Activated naive CD4-positive, alpha-beta T cell treated with anti-CD3 and anti-CD28 coated beads for 36 hours (primary cell): ENCODE measurements at places on chromosomes 2 and 18. TPM values are rescaled to one million over a fixed set of nuclear protein-coding genes. Genes with fewer than 3 reads are reported as not detected.

CFAP53 gene
- total RNA-seq: 0.43 TPM

IL1F10 gene
- not detected for total RNA-seq

DNA sequence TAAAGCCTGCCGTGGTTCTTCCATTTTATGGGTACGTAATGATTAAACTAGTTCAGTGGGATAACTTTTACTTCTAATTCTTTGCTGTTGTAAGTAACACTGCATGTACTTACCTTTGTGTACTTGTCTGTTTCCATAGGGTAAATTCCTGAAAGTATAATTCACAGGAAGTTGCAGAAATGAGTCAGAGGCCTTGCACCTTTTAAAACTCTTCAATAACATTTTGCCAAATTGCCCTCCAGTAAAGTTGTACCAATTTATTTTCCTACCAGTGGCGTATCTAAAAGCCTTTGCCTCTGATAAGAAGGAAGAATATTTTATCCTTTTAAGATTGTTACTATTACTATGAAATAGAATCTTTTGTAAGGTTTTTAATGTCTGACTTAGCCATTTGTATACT is 65.1 kb downstream of the CAB39 start:
- H3K27me3 ChIP-seq: no peaks in the 10 kb centered on the region
- H3K4me1 ChIP-seq: peaks cover 89% of the 10 kb centered on the region
- peak overlapping the region; percentile 64 for H3K27ac ChIP-seq
- DNase-seq: no peak
- peaks cover 55% of the 10 kb centered on the region for H3K36me3 ChIP-seq
- H3K4me3 ChIP-seq: no peak overlapping the region

- H3K27ac ChIP-seq: no peak overlapping the region
- no peaks in the 10 kb centered on the region for H3K36me3 ChIP-seq
- DNase-seq: peak; percentile 14
- no peaks in the 10 kb centered on the region for H3K4me1 ChIP-seq
- H3K4me3 ChIP-seq: no peak overlapping the region
- no peaks in the 10 kb centered on the region for H3K27me3 ChIP-seq
Measured at GRCh38 chr2:224369028-224369632, 32.8 kb downstream of the FAM124B start.

DNA sequence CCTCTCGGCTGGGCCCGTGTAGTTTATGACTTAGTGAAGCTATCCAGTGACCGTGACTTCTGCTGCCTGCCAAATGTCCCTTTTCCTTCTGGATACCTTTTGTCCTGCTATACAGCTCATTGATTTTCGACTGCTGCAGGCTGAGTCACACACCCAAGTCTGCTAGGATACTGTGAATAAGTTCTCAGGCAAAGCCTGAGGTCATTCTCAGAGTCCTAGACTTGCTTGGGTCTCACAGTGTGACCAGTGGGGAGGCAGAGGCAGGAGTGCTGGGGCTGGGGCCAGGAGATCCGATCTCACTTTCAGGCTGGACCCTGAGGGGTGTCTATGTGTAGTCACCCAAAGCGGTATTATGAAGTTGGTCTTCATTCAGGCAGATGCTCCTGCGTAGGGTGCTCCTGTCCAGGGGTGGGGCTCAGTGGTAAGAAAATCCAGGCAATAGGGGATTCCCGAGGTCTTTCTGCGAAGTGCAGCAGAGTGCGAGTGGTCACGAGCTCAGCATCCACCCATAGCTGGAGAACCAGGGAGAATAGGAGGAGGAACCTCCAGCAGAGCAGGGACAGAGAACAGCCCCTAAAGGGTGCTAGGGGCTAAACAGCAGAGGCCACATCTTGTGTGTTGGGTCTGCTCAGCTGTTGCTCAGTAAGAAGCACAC is 268.6 kb upstream of the NCKAP5 start:
- H3K27ac ChIP-seq: no peak overlapping the region
- H3K36me3 ChIP-seq: no peaks in the 10 kb centered on the region
- no peak overlapping the region for H3K4me3 ChIP-seq
- DNase-seq: no peak

GRCh38 chr18:59050661-59051057 is 89.0 kb upstream of the SEC11C start:
- DNase-seq: no peak
- peaks cover 10% of the 10 kb centered on the region for H3K27me3 ChIP-seq
- no peaks in the 10 kb centered on the region for H3K36me3 ChIP-seq
- H3K27ac ChIP-seq: no peak overlapping the region
- no peak overlapping the region for H3K4me3 ChIP-seq
